ENCODE measurements at places on chromosomes 2 and 18.

GRCh38 chr2:224398289-224398688 is 3.6 kb downstream of the FAM124B start:
- no peak for DNase-seq

DNA sequence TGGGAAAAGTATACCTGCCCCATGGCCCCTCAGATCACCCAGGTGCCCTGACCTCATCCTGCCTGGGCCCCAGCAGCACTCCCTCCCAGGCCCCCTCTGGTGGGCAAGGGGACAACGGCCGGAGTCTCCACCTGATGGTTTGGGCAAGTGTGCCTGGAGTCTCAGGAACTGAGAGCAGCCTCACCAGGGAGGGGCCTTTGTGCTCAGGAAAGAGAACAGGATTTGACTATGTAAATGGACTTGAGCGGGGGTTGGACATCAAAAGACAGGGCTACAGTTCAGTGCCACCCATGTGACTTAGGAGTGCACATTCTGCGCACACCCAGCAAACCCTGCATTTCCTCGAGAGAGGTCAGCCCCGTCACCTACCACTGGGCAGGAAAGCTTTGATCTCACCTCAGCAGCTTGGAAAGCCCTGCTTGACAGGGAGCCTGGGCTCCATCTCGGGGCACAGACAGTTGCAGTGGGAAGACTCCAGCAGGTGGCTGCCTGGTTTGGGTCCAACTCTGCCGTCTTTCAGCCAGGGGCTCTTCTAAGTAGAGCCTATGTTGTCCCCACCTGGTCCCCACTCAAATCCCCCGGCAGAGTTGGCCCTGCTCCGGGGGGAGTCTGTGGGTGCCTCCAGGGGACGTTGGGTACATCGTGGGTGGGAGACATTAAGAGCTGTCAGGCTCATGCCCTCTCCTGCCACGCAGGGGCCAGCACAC is 3.3 kb downstream of the INPP5D start:
- no peak for DNase-seq

DNA sequence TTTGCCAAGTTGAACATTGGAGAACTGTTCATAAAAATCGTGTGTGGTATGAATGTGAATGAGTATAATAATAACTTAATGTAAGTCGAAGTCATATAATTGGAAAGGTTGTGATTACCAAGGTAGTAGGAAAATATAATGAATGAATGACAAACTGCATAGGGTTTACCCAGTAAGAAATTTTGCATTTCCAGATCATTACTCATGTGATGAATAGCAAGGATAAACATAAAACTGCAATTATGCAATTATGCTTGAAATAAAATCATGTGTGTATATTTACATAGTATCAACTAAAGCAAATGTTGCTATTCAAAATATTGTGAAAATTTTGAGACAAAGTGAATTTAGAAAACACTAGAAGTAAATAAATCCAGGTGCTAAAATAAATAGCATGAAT is 1108.7 kb upstream of the TMEFF2 start:
- DNase-seq = no peak

GRCh38 chr18:78999939-79000338 is 20.3 kb downstream of the SALL3 start:
- no peak for DNase-seq

- no peak for DNase-seq
These were observed at the start of gene CYS1 for GRCh38 chr2:10079870-10080535. Gene CYS1, minus strand, starts transcription at chr2:10080411. Its CDS starts 188 bp downstream, at chr2:10080223.

DNA sequence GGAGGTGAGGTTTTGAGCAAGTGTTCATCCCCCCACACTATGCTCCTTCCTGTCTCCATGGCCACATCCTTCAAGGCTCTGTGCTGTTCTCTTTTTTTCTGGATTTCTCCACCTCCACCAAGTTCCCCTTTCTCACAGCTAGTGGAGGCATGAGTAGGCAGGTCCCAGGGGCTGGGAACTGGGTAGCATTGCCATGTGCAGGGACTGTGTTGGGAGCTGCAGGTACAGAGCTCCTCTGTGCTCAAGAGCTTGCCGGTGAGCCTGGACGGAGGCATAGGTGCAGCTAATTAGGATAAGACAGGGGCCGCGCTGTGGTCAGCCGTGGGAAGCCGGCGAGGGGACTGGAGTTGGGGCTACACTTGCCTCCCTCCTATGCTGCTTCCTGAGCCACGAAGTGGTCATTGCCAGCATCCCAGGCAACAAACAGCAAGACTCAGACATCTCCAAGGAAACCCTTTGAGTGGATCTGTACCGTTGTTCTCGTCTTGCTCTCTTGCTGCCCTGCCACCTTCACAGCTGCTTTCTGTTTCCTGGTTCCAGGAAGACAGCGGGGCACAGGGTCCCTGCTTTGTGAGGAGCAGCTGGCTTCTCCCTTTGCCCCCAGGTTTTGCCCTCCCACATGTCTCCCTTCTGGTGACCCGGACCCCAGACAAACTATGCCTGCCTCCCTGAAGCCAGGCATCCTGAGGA is 36.9 kb downstream of the ATOH8 start:
- peak; percentile 22 for DNase-seq

DNA sequence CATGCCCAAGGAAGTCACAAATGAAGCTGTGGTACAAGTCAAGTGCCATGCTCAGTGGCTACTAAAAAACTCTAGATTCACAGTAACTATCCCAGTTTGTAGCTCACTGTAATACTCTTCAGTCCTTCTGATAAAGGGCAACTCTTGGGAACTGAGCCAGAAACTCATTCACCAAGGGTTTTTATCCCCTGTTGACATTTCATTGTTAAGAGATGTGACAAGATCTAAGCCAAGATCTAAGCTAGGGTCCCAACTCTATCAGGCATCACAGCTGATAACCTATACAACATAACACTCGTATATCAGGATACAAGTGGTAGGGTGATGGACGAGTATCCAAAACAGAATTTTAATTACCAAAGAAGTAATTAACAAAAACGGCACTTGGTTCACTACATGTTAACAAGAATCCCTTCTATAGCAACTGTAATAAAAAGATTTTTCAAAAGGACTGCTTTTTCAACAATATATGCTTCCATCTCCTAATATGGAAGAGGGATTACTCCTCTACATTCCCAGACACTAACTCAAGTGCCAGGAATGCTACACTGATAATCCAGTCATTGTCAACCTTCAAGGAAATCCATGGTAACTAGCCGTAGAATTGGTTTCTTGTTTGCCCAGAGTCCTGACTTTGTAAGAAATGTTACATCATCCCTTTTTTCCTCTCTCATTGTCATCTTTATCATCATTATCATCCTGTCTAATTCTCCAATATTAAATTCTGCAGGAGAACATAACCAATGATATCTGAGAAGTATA is 111.7 kb downstream of the CDH2 start:
- DNase-seq = no peak

- DNase-seq = no peak
These were observed at the start of gene PTPRN for GRCh38 chr2:219309278-219309677. Gene PTPRN, minus strand, starts transcription at chr2:219309401. Its CDS starts 69 bp downstream, at chr2:219309332.

GRCh38 chr2:99772591-99773331 is 282.9 kb upstream of the REV1 start:
- DNase-seq = no peak

DNA sequence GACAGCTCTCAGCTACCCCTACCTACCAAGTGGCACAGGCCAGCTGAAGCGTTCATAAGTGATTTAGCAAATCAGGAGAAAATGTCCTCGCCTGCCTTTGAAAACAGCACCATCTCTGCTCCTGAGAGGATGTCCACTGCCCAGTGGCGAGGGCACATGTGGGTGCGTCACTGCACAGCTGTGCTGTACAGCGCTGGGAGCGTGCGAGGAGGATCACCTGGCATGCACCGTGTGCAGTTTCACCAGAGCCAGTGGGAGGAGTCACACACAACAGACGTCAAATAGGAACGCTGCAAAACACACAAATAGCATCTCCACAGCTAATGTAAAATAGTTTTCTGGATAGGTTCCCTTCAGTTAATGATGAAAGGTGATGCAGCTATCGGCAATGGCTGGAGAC is 154.1 kb downstream of the HDAC4 start:
- no peak for DNase-seq

DNA sequence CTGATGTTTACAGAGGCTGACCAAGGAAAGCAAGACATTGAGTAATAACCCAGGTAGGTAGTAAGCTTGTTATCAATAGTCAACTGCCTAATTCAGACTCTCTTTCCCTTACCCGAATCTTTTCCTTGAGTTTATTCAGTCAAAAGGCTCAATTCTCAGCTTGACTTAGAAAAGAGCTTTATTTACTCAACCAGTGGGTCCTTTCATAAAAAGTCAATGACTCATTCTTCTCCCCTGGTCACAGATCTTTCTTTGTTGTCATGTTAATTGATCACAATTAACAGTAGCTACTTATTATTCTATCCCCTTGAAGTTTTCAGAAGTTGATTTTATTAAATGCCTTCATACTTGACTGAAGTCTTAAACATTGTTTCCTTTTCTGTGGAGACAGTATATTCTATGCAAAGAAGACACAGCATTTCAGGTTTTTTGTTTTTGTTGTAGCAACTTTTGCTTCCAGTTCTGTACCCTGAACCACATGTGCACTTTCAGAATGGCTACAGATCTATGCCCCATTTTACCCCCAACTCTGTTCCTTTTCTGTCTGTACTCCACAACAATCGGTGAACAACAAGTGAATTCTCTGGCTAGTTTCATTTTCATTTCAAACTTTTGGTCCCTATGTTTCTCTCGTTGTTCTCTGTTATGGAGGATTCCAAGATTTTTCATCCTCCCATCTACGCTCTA is 428.3 kb downstream of the NCKAP5 start:
- DNase-seq = no peak

DNA sequence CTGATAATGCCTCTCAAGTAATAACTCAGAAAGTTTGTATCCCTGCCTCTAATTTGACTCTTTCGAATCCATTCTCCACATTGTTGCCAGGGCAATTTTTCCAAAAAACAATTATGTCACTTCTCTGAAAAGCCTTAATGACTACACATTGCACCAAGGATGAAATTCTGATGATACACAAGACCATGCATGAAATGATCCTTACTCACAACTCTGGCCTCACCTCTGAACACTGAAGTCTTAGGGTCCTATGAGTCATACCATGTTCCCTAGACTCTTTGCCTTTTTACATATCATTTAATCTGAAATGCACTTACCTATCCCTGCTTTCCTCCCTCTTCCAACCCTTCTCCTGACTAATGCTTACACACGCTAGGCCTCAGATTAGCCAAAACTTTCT is 51.0 kb downstream of the WDPCP start:
- DNase-seq = no peak

DNA sequence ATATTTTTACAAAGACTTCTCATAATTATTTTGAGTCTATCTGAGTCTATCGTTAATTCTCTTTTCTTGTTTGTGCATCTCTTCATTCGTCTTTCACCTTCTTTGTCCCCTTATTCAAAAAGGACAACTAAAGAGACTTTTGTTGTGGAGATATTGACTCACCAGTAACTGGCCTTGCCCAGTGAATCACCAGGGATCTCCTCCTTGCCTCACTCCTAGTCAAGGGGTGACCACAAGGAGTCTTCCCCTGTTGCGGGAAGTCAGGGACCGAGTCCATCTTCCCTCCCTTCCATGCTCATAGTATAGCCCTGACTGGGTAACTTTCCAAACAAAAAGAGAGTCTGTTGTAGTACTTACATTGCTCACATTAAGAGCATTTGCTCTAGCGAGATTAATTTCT is 158.9 kb downstream of the NEB start:
- DNase-seq = no peak

GRCh38 chr2:171087547-171087946 is 73.1 kb downstream of the TLK1 start:
- DNase-seq = no peak

- no peak for DNase-seq
These were observed 71.1 kb upstream of the DSC1 start for GRCh38 chr18:31233621-31234275.

GRCh38 chr2:105787376-105788318 is 42.9 kb downstream of the NCK2 start:
- DNase-seq = no peak

DNA sequence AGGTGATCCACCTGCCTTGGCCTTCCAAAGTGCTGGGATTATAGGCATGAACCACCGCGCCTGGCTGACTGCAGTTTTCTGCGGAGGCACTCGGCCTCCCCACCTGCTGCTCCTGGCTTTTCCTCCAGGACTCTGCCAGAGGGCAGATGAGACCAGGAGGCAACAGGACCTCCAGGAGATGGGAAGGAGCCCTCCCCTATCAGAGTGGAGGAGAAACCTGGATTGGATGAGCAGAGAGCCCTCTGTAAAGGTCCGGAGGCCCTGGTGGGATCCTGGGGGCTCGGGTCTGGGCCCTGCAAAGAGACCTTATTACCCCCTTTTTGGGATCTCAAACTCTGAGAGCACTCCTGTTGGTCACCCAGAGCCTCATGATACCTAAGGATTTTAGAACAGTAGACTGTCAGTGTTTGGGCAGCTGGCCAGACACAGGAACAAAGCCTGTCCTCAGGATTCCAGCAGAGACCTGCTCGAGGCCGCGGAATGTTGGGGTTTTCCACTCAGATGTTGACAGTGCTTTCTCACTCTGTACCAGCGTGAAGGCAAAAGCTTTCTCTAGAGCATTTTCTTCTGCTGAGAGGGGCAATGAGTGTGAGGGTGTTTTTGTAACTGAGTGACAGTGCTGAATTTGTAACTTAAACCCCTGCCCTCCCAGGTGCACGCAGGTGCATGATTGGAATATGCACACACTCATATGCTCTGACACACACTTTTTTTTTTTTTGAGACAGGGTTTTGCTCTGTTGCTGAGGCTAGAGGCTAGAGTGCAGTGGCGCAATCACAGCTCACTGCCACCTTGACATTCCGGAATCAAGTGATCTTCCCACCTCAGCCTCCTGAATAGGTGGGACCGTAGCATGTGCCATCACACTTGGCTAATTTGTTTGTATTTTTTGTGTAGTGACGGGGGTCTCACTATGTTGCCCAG is 48.4 kb downstream of the NPPC start:
- DNase-seq = no peak

DNA sequence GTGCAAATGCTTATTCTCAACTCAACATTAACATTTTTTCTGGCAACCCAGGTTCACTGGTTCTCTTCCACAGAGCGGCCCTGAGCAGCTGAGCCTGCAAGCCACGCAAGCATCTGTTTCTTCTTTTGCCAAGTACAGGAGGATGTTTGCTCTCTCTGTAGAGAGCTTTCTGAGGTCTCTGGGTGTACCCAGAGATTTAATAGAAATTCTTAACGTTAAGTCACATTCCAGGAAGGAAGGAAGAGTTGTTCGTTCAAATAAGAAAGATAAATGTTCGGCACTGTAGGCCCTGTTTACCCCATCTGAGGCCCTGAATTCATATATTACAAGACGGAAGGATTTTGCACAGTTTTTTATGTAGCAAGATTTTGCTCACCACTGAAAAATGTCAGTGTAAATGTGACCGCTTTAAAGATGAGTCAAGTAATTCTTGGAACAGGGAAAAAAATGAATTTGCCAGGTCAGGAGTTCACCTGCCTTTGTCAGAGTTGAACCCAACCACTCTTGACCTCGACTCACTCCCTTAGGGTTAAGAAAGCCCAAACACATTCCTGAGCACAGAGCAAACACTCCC is 30.1 kb downstream of the KCTD18 start:
- DNase-seq = no peak
